Fibroblast of mammary gland (primary cell): ENCODE measurements at places on chromosomes 6 and 20.

DNA sequence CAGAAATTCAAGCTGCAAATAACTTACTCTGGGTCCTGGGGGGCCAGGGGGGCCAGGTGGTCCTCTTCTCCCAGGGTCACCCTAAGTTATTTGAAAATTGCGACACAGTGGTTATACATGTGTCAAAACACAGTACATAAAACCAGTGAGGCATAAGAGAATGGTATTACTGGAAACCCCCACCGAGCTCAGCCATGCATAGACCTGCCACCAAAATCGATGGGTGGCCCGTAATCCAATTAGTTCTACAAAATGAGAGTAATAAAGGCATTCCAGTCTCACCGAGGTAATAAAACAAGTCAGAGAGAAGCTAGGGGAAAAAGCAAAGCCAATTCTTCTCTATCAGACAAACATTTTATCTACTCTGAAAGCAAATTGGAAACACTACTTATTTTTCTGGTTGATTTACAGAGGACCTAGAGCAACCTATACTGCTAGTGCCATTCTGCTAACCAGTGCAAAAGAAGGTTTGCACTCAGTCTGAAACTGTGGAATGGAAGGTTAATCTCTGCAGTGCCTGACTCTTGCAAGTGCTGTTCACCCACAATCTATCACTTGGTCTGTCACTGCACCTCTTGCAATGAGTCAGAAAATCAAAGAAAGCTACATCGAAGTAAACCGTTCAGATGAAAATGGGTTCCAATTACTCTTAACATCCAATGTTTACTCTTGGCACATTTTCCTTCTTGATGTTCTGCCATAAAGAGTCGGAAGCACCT, 32.4 kb downstream of the COL9A1 start:
- DNase-seq = no peak

GRCh38 chr6:53811082-53811481, 16.3 kb downstream of the LRRC1 start:
- DNase-seq = no peak

DNA sequence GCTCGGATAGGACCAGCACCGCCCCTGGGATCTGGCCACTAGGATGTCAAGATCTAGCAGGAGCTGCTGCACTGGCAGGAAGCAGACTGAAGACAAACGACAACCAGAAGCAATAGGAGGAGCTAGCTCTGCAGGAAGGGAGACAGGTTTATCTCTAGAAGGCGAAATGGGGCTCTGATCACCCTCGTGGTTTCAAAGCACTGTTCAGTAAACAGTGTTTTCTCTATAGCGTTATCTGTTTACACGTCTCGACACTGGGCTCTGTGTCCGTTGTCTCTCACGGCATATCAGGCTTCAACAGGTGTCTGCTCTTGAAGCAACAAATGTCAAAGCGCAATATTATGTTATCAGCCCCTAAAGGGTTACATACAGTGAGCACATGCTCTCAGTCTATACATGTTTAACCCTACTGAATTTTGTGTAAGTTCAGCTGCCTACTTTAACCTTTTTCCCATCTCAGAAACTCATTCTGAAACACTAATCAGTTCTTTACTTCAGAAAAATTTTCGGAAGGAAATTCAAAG, 23.8 kb downstream of the TMEM14B start:
- no peak for DNase-seq

GRCh38 chr6:148999501-148999900, 252.7 kb downstream of the UST start:
- DNase-seq = peak; percentile 87

DNA sequence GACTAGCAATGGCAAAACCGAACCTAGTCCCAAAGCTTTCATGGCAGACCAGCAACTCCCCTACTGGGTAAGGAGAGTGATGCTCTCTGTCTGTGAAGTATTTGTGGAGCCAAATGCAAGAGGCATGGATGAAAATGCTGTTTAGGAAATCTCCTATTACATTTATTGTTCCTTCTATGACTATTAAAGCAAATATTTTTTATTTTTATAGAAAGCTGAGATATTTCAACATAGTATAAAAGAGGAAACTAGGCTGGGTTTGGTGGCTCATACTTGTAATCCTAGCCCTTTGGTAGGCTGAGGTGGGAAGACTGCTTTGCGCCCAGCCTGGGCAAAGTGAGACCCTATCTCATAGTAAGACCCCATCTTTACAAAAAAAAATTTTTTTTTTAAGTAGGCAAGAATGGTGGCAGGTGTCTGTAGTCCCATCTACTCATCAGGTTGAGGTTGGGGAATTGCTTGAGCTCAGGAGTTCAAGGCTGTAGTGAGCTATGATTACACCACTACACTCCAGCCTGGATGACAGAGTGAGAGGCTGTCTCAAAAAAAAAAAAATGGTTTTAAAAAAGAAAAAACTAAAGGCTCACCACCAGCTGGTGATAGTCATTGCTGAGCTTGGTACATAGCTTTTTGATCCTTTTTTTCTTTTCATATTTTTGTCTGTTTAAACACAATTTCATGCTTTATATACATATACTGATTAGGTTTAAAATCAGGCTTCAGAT, 11.3 kb downstream of the KDM1B start:
- DNase-seq = no peak
